ENCODE measurements at places on chromosomes 11 and 22.

DNA sequence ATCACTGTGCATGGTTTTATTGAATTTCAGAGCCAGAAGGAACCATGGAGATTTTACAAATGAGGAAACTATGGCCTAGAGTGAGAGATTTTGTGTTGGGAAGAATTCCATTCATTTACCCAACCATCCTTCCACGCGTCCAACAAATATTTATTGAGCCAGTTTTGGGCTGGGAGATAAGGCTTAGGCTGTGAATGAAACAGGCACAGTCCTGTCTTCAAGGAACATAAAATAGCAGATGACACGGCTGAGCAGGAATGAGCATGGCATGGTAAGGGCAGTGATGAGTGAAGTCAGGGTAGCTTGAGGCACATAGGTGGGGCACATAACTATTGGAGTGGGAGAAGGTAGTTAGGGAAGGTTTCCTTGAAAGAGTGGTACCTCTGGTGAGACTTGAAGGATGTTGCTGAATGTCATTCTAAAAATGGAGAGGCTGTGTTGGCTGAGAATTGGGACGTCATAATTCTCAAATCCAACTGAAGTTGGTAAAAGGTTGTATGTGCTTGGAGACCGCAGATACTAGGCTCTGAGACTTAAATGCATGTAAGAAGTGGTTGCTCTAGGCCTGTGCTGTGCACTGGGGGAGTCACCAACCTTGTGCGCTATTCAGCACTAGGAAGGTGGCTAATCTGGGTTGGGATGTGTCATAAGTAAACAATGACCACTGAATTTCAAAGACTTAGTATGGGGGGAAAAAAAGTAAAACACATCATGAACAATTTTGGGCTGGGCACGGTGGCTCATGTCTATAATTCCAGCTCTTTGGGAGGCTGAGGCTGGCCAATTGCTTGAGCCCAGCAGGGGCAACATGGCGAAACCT, 51.9 kb downstream of the TEAD1 start:
- DNase-seq = no peak

DNA sequence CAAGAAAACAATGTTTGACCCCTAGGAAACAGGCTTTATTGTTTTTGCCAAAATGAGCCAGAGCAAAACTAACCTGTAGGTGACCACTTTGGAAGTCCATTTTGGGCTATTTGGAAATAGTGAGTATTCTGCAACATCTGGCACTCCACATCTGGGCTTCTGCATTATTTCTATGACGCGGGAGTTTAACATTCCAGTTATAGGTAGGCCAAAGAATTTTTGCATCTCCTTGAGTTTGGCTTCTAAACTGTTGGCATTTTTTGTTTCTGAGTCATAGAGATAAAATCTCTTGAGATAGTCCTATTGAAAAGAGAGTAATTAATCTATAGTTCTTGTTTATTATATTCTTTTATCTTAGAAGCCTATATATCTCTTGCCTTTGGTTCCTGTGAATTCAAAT, 2.9 kb downstream of the MMP7 start:
- no peak for DNase-seq

DNA sequence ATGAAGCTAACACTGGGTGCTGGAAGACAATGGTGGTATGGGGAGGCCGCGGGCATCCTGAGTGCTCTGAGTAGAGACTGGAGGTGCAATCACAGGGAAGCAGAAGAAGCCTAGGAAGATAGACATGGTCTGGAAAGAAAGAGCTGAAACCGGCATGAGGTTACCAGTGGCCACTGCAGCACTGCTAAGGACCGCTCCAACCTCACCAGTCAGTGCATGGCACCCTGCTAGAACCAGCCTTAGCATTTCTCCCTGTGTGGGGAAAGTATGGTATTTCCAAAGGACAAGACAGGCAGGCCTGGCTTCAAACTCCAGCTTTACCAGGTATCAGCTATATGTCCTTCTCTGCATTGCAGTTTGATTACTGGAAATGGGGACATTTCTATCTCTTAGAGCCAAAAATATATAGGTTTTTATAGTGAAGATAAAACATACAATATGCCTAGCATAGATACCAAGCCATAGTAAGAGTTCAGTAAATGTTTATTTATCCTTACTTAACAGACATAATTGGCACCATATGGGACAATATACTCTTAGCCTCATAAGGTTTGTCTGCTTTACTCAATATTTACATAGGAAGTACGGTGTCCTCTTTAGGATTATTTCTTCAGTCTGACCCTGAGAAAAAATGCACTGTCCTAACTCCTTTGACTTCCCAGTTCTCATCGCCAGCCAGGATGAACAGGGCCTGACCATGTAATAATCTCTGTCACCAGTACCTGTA, 231.1 kb downstream of the TENM4 start:
- DNase-seq = no peak

- DNase-seq = peak; percentile 70
These were observed at the start of gene PRRG4 for GRCh38 chr11:32829680-32830412. Gene PRRG4, plus strand, starts transcription at chr11:32829927. Its CDS starts 603 bp downstream, at chr11:32830530.

DNA sequence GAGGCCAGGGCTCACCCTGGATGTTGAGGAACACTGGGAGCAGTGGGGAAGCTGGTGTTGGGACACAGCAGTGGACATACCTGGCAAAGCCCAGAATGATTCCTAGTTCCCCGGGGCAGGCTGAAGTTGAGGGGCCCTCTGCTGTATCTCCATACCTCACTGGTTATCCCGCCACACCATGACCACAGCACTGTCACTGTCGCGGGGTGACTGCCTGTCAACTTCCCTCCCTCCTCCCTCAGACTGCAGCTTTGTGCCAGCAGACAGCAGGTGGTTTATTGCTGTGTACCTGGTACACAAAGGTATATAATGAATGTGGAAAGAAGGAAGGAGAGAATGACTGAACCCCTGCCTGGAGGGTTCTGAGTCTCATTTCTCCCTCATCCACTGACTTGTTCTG, 318.7 kb downstream of the TMEM135 start:
- no peak for DNase-seq

DNA sequence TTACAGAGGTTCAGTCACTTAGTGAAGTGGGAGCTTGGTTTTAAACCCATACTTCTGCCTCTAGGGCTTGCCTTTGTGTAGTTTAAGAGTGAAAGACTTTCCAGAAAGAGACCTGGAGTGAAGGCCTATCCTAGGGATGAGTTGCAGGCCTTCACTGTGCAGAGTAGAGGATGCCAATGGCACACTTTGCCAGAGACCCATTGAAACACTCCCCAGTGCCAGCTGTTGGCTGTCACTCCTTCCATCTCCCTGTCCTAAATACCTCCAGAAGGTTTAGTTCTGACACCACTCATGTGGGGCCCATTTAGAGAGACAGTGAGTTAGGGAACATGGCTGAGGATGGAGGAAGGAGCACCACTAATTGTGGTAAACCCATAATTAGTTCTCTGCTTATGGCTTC, 31.5 kb downstream of the NAV2 start:
- DNase-seq = no peak

- DNase-seq = no peak
These were observed 105.4 kb downstream of the CASP12 start for GRCh38 chr11:104792861-104793260.

GRCh38 chr11:129373489-129373953, 2.1 kb upstream of the BARX2 start:
- DNase-seq = no peak

DNA sequence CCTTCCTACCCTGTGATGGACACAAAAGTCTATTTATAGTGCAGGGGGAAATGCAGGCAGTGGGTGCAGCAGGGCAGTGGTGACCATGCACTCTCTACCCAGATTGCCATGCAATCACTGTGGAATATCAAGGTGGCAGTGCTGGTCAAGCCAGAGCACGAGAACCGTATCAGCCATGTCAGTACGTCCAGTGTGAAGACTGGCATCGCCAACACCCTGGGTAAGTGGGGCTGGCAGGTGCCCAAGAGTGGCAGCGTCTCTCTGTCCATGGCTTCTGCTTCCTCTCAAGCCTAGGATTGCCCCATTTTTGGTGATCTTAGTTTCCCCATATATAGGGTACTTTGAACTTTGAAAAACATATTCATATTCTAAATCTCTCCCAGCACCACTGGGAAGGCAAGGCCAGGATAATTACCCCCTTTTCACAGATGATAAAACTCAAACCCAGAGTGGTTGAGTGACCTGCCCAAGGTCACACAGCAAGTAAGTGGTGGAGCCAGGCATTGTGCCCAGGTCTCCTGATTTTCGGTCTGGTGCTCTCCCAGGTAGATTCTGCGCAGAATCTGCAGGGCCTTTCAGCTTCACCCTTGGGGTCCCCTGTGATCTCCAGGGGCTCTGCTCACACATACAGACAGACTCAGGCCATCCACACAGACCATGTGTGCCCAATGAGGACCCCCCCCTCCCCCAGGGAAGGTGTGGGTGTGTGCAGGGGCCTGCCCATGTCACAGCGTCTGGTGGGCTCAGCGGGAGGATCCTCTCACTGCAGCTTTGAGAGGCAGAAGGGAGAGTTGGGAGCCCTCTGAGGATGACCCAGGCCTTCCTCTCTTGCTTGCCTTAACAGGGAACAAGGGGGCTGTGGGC, 7.1 kb downstream of the INPPL1 start:
- DNase-seq = no peak

DNA sequence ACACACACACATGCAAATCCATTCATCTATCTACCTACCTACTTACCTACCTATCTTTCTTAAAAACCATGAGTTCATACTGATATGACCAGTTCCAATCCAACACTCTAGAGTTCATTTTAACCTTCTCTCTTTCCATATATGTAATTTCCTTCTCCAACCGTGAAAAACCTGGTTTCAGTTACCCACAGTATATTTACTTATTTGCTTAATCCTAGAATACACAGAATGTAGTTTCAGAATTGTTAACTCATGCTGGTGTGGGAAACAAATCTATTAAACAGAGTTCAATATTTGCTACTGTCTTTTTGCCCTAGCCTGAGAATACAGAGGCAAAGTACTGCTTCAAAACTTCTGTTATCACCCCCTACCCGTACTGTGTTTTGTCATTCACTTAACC, 101.3 kb downstream of the RRM1 start:
- no peak for DNase-seq

GRCh38 chr22:50134481-50134880, 36.0 kb upstream of the PANX2 start:
- DNase-seq = no peak

DNA sequence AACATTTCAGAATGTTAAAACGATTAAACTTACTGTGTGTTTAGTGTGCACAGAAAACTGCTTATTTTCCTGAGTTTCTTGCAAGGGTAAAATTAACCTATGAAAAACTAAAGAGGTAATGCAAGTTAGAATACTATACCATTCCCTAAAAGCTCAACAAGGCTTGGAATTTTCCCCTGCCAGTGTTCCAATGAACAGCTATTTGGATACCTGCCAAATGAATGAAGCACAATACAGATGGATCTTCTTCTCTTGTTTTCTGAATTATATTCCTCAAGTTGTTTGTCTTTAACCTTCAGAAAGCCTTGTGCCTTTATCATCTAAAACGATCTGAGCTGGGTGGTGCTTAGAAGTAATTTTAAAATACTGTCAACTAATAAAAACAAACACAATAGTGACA, 204.5 kb downstream of the LRRC4C start:
- no peak for DNase-seq

DNA sequence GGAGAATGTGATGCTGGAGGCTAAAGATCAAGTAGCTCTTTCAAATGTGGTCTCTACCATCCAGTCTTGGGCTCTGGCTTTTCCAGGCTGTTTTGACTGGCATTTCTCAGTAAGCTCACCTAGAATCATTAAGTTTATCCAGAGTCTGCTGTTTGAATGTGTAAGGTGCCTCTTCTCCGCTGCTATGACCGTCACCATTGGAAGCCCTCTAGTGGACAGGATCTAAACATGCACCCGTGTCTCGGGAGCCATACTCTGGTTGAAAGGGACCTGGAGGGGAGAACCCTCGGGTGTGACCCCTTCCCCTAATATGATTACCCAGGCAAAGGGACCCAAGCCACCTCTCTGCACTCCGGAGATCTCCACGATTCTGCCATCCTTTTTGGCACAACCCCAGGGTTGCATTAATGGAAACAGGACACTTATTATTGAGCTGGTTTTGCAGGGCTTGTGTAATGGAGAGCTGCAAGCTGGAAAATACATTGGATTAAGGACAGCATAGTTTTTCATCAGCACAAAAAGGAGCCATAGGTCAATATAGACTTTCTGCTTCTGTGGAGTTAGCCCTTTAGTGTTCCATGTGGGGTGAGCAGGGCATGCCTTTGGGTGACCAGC, 191.0 kb upstream of the LARGE1 start:
- peak; percentile 2 for DNase-seq

DNA sequence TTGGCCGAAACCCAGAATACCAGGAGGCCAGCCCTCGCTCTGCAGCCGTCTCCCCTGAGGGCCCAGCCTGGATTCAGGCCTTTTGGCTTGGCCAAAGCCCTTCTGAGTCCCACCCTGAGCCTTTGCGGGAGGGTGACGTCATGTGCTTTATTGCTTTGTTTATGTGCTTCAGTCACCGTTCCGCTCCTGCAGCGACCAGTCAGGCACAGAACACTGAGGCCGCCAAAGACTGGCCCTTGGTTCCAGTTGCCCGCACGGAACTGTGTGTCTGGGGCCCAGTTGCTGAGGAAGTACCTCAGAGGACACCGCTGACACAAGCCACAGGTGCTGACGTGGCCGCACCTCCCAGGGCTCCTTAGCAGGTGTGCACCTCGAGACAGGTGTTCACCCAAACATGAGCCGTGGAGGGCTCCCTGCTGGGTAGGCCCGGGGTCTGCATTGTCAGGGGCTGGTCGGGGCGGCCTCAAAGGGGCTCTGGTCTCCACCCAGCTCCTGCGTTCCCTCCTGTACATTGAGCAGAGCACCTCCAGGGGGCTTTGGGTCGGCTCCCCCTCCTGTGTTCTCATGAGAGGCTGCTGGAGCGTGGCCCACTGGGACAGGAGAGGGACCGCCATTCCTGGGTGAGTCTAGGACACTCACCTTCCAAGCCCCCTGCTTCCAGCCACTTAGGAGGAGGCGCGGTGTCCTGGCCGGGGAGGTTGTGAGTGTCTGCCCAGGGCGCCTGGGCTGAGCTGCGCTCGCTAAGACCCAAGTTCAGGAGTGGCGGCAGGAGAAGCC, 376.8 kb downstream of the TBC1D22A start:
- DNase-seq = no peak

DNA sequence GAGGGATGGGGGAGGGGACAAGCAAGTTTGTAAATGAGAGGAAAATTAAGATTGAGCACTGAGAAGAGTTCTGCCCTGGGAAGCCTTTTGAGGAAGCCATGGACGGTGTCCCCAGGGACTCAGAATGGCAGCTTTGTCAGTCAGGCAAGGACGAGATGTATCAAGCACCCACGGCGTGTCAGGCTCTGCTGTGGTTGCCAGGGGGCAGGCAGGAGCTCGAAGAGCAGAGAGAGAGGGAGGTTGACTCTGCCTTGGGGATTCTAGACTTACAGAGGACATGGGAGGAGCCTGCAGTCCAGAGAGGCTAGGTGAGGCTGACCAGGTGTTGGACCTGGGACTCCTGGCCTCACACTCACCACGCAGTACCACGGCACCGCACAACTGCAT, 29.1 kb upstream of the SYT7 start:
- no peak for DNase-seq

DNA sequence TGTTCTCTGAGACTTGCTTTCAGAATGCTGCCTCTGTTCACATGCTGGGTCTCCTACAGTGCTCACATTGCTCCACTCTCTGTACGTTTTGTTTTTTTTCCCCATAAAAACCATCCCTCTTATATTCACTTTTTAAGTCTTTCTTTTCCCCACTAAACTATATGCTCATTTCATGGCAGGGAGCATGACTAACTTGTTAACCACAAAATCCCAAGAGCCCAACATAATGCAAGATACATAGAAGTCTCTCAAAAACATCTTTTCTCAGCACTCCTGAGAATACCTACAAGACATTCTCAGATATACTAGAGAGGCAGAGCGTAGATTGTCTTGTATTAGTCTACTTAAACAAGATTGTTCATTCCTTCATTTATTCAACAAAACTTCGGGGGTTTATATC, 73.3 kb downstream of the FAM76B start:
- no peak for DNase-seq

All from activated T-cell treated with anti-CD3 and anti-CD28 coated beads, Interleukin-2, amount 50 U/mL, for 72 hours (primary cell).